Activated naive CD4-positive, alpha-beta T cell treated with anti-CD3 and anti-CD28 coated beads, Interleukin-2, amount 50 U/mL, for 72 hours (primary cell): ENCODE measurements at places on chromosomes 2 and 18.

GRCh38 chr2:3504741-3505140 is 14.6 kb downstream of the ADI1 start:
- DNase-seq: no peak

- no peak for DNase-seq
Measured at GRCh38 chr2:187920511-187920910, 366.3 kb upstream of the TFPI start.

- no peak for DNase-seq
Measured at GRCh38 chr2:156423674-156424282, 12.4 kb upstream of the GPD2 start.

DNA sequence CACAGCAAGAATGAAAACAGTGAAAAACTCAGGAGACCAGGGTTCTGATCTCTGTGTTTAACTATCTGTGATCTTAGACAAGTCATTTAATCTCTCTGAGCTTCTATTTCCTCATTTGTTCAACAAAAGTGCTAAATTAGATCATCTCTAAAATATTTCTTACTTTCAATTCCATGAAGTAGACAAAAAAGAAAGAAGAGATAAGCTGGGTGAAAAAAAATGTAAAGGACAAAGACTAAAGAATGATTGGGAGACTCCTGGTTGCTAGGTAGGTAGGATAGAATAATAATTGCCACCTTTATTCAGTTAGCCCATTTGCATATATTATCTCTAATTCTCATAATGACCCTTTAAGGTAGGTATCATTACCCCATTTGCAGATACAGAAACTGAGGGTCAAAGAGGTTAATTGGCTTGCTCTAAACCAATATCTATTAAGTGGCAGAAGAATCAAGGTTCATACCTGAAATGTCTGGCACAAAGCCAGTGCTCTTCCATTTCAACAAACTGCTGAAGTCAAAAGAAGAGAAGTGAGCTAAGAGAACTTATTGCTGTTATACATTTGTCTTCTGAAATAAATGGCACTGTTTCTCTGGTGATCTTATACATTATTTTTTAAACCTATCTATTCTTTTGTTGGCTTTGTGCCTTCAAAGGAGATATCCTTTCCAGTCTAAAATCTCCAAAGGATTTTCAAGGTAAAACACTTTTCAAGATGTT is 141.7 kb downstream of the OTX1 start:
- no peak for DNase-seq

DNA sequence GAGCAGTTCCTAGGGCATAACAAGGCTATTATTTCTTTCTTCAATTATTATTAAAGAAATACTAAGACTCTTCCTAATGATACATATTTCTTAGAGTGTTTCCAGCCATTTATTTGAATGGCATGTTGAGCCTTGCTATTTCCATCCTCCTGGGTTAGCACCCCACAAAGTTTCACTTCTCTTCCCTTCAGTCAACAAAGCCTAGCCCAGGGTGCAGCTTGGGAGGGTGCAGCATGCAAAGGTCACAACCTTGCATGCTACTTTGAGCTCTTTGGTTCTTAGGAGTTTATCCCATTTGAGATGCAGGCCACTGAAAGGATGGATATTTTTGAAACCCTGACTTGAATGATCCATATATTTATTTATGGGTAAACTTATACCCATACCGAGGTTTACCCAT is 454.4 kb upstream of the MEIS1 start:
- no peak for DNase-seq

GRCh38 chr2:196168181-196168580 is 3.2 kb downstream of the STK17B start:
- DNase-seq: no peak
